ENCODE measurements at places on chromosomes 5 and 9.

- peak; percentile 26 for DNase-seq
Observed at GRCh38 chr5:139711067-139711905, 63.1 kb downstream of the CXXC5 start.

GRCh38 chr5:72511366-72511765, 4.2 kb upstream of the ZNF366 start:
- DNase-seq, result no peak

GRCh38 chr9:136994888-136995230, 1.5 kb downstream of the CLIC3 start:
- DNase-seq, result no peak

- no peak for DNase-seq
Observed at GRCh38 chr5:169583101-169583423, 511 bp upstream of the SPDL1 start.

GRCh38 chr9:84270847-84271530, 69.6 kb downstream of the SLC28A3 start:
- DNase-seq, result no peak

DNA sequence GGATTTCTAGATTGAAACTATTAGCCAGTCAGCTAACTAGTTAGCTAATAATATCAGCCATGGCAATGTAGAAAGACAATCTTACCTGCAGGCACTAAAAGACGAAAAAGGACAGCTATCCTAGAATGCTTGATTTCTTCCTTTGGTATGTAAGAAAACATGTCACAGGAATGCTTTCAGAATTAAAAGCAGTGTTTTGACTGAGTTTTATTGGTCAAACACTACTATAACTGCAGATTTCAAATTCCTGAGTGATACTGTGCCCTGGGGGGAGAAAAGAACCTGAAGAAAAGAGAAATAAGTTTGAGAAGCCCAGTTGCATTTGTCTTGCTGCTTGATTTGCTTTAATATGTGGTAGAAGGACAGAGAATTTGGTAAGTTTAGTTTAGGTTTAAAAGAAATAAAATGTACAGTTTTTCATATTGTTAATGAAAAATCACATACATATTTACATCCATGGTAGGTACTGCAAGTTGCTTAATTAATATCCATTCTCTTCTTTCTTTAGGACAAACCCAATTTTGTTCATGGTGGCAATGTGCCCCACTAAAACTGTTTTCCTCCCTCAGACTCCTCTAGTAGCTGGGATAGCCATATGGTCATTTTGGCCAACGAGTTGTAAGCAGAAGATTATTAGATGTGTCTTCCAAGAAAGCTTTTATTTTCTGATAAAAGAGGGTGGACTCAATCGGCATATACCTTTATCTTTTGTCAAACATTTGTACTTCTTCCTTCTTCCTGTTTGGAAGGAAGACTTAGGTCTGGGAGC, 4.3 kb upstream of the FAM169A start:
- no peak for DNase-seq

DNA sequence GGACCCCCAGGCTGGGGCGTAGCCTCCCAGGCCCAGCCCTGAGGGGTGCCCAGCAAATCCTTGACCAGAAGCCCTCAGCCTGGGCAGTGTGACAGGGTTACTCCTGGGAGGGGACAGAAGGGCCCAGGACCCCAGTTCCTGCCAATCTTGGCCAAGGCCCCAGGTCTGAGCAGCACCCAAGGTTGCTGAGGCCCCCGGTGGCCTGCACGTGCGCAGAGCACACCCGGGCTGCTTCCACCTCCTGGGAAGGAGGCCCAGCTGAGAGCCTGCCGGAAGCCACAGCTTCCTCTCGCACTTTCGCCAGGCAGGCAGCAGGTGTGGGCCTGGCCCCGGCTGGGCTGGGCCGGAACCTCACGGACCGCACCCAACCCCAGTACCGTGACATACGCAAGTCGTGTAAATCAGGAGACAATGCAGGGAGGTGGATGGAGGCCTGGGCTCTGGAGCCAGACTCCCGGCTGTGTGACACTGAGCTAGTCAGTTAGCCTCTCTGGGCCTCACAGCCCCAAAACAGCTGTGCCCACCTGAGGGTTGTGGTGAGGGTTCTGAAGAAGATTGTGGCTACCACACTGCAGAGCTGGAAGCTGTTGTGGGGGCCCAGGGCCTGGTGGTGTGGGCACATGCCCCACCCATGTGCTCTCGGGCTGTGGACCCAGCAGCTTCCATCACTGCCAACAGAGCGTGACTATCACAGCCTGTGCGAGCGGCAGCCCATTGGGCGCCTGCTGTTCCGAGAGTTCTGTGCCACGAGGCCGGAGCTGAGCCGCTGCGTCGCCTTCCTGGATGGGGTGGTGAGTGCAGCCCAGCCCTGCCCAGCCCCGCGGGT, 5.1 kb downstream of the GRK6 start:
- peak; percentile 38 for DNase-seq

- DNase-seq, result no peak
Observed at GRCh38 chr5:180301253-180301652, 9.4 kb upstream of the MAPK9 start.

DNA sequence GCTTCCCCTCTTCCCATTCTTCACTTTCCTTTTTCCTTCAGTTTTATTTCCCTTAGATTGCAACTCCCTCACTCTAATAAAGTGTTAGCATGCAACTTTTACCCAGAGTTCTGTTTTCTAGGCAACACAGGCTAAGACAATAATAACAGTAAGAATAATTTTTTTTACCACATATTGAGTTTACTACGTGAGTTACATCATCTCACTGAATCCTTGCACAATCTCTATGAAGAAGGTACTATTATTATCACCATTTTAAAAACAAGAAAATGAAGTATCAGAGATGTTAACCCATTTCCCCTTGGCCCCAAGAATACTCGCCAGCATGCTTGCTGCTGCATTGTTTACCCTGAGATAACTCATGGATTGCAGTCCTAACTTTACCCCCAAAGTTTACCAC, 53.7 kb upstream of the SMIM32 start:
- DNase-seq, result no peak

- no peak for DNase-seq
Observed at GRCh38 chr9:137193771-137194170, 5.3 kb downstream of the SSNA1 start.

GRCh38 chr5:54746346-54746745, 228.8 kb downstream of the SNX18 start:
- DNase-seq, result no peak

GRCh38 chr5:122263352-122264030, 48.5 kb upstream of the SNCAIP start:
- DNase-seq, result no peak

DNA sequence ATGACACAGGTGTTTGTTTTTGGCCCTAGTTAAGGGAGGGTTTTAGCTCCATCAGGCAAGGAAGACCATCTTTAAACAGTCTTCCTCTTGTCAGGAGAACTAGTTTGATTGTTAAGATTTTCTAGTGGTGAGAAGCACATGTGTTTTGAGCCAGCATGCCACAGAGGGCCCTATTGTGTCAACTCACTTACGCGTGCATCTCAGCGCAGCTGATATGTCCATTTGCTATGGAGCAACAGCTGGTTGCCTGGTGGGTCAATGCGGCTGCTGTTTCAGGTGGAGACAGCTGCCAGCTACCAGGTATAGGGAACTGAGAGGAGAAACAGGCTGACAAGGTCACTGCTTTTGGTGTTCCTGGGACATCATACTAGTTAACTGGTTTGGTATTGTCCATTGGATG, 100.5 kb upstream of the PRRC1 start:
- DNase-seq, result no peak

- DNase-seq, result no peak
Observed at GRCh38 chr5:112217843-112218579, 201.1 kb downstream of the EPB41L4A start.

DNA sequence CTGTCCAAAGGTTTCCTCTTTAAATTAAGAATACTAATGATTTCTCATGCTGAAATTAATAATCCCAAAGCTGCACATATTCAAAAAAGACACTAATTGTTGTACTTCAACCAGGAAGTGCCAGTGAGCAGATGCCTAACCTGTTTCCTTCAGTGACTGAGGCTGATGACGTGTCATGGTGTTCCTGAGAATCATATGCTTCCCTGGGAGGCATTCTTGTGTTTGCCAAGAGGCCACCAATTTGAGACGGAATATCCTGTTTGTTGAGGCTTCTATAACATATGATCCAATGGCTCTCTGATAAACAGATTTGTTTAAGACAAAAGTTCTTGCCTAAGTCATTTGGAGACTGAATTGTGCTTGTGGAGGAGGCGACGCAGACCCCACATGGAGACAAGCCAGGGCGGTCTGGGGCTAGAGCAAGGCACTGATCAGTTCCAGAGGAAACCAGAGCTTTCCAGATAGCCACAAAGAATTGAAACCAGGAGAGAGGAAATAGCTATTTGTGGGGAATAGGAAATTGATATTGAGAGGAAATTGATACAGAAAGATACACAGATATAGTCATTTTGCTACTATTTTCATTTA, 66.4 kb upstream of the ZNF608 start:
- DNase-seq, result no peak

- DNase-seq, result no peak
Observed at GRCh38 chr5:53411388-53411787, 69.0 kb upstream of the FST start.

- DNase-seq, result no peak
Observed at GRCh38 chr5:113172231-113172826, 195.7 kb downstream of the DCP2 start.

DNA sequence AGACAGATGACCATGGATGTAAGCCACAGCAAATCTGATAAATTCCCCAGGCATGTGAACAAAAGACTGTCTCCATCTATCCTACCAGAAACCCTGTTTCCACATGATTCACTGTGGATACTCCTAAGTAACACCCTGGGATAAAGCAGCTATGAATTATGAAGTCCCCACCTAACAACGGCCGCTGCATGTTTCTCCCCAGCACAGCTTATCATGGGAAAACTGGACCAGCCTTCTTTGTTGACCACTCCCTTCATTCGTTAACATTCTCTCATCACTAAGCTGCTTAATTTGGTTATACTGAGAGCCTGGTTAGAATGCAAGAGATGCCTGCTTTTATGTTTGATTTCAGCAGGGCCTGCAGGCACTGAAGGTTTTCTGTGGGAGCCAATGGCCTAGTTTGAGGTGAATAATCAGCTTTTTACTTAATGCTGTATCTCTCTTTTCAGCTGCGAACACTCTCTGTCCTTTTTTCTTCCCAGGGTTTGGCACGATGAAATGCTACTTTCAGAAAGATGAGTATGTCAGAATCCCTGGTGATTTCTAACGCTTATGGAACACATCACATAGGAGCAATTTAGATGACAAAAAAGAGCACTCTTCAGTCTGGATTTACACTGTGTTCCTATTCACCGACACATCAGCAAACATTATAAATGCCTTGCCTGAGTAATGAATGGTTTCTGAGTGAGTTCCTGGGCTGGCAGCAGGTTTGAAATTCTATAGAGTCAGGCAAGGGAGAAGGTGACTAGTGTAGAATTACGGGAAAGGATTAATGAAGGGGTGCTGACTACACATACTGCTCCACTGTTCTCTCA, 318.4 kb upstream of the ZNF608 start:
- no peak for DNase-seq

GRCh38 chr9:3863111-3863528, 337.3 kb upstream of the RFX3 start:
- no peak for DNase-seq

GRCh38 chr9:82436475-82436874, 447.9 kb downstream of the SPATA31D1 start:
- DNase-seq, result no peak

GRCh38 chr5:158861366-158861765, 238.3 kb downstream of the EBF1 start:
- no peak for DNase-seq

DNA sequence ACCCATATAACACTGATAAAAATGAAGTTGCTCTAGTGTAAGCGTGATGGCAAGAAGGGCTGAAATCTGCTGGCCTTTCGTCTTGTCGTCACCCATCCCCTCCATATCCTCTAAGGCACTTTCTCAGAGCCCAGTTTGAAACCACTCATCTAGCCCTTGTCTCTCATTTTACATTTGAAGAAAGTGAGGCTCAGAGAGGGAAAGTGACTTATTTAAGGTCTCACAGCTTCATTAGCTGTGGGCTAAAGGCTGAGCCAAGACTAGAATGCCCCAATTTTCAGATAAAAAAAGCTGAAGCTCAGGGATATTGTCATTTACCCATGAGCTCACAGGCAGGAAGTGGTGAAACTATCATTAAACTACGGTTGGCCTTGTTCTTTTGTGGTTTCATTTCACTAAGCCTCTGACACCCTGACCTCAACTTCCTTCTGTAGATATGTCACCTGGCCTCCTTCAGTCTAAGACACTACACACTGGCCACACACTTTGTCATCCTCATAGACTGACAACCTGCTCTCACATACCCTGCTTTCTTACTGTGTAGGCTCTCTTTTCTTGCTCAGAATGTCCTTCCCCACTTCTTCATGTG, 176.7 kb upstream of the DMAC1 start:
- DNase-seq, result peak; percentile 17

DNA sequence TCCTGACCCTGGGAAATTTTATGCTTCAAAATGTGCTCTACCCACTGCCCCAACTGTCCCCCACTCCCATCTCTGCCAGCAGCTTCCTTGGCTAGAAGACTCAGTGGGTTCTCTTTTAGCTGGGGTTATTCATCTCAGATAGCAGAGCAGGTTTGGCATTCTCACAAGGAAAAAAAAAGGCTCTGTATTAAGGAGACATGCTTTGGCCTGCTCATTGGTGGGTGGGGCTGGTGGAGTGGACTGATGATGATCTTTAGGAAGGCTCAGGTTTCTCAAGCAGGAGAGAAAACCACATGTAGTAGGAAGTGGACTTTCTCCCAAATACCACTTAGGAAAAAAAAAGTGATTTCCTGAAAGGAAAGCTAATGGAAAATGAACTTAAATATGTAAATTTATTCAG, 279.2 kb upstream of the ZNF462 start:
- no peak for DNase-seq

DNA sequence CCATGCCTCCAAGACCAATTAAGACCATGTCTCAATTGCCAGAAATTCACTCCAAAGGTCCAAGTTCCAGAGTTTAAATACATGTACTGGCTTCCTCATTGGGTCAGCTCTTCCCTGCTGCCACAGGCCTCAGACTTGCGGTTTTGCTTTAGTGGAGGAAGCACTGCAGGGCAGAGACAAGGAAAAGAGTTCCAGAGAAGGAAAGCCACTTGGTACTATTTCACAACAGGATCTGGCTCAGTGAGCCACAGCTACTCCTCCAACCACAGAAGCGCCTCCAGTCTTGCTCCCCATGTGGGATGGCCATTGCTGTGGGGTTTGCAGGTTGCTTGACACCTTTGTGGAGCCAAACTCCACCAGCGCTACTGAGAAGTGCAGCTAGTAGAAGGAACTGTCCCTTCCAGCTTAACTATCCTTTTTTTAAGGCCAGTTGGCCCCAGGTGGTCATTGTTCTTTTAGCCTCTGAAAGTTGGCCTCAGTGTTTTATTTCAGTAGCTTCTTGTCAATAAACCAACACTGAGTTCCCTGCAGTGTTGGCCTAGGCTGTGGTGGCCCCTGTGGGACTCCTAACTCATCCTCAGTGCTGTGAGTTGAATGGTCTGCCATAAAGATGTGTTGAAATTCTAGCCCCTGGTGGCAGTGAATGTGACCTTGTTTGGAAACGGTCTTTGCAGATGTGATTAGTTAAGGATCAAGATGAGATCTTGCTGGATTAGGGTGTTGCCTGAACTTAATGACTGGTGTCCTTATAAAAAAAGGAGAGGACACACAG, 93.7 kb upstream of the DAP start:
- no peak for DNase-seq

GRCh38 chr5:111392181-111392580, 120.2 kb downstream of the STARD4 start:
- DNase-seq, result no peak
